ENCODE measurements at places on chromosomes 4 and X. TPM values are rescaled to one million over a fixed set of nuclear protein-coding genes. Genes with fewer than 3 reads are reported as not detected.
A peak's percentile ranks its signal among the peaks of the same experiment; 100 is the strongest.

Gene SERPINA7
- not detected for total RNA-seq

GRCh38 chr4:116847616-116848015 is 237.8 kb downstream of the TRAM1L1 start:
- DNase-seq: no peak

Gene CXXC4
- total RNA-seq: 1.6 TPM

DNA sequence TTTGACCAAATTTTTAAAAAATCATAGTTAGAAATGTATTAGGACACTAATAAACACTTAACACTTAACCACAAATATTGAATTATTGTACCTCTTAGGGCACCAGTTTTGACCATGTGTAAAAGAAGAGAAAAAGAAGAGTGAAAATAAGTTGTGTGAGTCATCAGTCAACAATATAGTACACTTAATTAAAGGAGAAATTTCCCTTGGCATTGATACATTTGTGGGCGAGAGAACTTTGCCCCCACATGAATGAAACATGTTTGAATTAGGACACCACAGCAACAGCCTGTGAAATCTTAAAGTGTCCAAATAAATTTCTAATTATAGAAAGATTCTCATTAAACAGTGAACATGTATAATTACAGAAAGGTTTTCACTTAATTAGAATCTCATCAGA is 1292.8 kb upstream of the TENM3 start:
- no peak for DNase-seq

Gene TMPRSS11F
- total RNA-seq: not detected

Gene ARL13A
- not detected for total RNA-seq

Gene POU3F4
- total RNA-seq: 0.82 TPM

GRCh38 chrX:150558424-150558823 is 10.0 kb upstream of the MTM1 start:
- DNase-seq: no peak

DNA sequence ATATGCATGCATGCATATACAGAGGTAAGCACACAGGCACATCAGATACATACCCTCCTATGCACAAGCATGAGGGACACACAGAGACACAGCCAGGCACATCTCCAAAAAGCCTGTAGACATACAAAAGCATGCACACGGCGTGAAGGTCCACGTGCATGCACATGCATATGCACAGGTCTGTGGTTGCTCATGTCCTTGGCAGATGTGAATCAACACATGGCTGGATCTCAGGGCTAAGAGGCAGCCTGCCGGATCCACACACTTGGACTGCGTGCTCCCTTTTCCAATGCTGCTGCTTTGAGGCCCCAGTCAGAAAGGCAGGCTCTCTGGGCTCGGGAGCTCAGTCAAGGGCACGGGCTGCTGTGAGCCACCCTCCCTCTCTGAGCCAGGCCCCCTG is 3.6 kb downstream of the STARD8 start:
- no peak for DNase-seq

Gene ARL9
- not detected for total RNA-seq

DNA sequence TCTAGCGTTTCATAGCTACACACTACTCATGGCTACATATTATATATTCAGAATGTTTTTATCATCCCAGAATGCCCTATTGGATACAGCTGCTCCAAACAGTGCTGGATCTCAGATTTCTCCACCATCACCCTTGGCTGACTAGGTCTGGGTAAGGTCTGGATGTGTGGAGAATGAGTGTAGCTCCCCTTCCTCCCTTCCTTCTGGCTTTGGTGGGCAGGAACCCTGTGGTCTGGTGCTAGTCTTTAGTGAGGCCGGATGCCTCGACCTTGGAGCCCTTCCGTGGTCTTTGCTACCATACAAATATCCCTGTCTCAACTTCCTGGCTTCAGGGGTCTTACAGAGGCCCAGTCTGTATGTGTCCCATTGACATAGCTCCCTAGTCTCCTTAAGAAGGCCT is 52.1 kb upstream of the KDR start:
- no peak for DNase-seq

Gene FRG2
- total RNA-seq: 1.0 TPM

GRCh38 chrX:109826954-109827708 is 94.1 kb upstream of the ACSL4 start:
- DNase-seq: peak; percentile 75

Gene SPACA5
- not detected for total RNA-seq

- no peak for DNase-seq
These were observed 207.4 kb upstream of the CXCL13 start for GRCh38 chr4:77398256-77398655.

Gene IGBP1
- 80.2 TPM for total RNA-seq

GRCh38 chr4:182521011-182521410 is 277.8 kb downstream of the TENM3 start:
- no peak for DNase-seq

GRCh38 chrX:33906971-33907370 is 225.1 kb downstream of the FAM47A start:
- no peak for DNase-seq

DNA sequence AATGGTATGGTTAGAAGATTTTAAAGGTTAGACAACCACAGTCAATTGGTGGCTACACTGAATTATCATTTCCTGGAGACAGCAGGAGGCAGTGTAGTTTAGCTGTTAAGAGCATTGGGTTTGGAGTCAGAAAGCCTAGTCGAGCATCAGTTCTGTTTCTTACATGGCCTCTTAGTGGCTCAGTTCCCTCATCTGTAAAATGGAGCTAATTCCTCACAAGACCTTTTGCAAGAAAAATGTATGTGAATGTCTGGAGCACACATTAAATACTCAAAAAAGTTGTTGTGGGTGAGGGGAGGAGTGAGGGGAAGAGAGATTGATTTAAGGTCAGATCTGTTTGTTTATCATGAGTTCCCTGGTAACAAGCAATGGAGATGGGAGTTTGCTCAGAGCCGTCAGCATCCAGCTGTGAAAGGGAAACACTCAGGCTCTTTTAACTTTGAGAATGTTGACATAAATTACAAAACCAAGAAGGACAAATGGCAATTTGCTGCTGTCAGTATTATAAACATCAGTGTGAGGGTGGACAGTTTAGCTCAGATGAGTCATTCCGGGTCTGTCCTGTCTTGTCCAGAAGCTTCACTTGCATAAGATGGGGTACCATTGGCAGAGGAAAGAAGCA is 98.2 kb upstream of the PGRMC2 start:
- DNase-seq: peak; percentile 68

GRCh38 chr4:165906272-165906671 is 33.2 kb downstream of the TLL1 start:
- DNase-seq: no peak

- no peak for DNase-seq
These were observed 126.6 kb downstream of the HNRNPD start for GRCh38 chr4:82247171-82247570.

Gene GCNA
- total RNA-seq: 1.0 TPM

GRCh38 chrX:34956916-34957315 is 14.3 kb downstream of the FAM47B start:
- no peak for DNase-seq

Gene TLR1
- total RNA-seq: 4.2 TPM

DNA sequence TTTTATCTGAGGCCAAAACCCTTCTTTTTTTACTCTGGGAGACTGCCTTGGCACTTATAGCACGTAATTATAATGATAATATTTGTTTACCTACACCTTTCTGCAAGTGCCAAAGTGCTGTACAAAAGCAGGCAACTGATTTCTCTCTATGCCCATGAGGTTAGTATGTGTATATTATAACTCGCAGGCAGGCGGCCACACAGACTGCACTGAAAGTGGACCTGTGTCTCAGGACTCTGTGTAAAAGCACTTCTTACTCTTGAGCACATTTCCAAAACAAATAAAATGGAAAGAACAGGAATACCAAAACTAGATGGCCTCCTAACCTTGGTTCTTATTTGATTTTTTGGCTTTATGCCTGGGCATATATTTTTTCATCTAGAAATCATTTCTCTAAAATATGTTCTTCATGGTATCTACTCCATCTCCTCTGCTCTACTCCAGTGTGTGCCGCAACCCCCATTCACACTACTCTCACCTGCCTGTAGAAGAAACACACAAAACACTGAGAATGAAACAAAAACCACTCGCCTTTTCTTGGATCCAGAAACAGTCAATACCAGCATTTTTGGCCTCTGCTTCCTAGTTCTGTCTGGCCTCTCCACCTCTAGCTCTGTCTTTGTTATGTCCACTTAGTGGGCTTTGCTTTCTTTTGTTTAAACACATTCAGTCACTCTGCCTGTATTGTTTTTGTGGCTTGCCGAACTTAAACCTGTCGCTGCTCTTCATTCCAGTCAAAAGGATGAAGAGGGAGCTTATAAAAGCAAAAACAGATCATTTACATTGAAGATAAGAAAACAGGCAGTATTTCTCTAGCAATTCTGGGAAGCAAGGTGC is 934.5 kb upstream of the TENM3 start:
- DNase-seq: no peak

GRCh38 chr4:155667568-155668511 is 1.2 kb downstream of the GUCY1A1 start:
- DNase-seq: peak; percentile 10

DNA sequence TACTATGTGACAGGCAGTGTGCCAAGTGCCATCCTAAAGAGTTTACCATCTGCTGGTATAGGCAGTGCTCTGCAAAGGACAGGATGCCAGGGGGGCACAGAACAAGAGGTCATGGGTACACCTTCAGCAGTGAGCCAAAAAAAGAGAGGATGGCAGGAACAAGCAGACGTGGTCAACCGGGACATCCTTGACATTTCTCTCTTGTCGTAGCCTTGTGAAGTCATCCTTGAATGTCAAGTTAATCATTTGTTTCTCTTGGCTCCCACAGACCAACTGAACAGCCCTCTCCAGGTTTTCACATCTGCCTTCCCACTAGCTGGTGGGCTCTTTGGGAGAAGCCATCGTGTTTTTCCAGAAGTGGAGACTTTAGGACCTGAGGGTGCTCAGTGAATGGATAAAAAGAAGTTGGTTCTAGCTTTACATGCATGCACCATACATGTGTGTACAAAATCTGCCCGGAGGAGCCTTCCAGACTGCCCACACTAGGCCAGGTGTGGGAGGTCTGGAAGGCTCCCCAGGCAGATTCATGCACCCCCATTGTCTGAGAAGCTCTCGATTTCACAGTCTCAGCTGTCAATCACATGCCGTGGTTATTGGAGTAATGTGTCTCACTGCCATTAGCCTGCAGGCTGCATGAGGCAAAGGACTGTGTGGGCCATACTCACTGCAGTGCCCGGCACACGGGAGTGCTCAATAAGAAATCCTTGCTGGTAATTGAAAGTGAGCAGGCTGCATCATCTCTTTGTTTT is 16.4 kb downstream of the PNMA6F start:
- DNase-seq: no peak

GRCh38 chr4:76690906-76691275 is 207.1 kb downstream of the SOWAHB start:
- DNase-seq: no peak

All from H4 (cell line).